ENCODE measurements at places on chromosomes 16 and 17.

DNA sequence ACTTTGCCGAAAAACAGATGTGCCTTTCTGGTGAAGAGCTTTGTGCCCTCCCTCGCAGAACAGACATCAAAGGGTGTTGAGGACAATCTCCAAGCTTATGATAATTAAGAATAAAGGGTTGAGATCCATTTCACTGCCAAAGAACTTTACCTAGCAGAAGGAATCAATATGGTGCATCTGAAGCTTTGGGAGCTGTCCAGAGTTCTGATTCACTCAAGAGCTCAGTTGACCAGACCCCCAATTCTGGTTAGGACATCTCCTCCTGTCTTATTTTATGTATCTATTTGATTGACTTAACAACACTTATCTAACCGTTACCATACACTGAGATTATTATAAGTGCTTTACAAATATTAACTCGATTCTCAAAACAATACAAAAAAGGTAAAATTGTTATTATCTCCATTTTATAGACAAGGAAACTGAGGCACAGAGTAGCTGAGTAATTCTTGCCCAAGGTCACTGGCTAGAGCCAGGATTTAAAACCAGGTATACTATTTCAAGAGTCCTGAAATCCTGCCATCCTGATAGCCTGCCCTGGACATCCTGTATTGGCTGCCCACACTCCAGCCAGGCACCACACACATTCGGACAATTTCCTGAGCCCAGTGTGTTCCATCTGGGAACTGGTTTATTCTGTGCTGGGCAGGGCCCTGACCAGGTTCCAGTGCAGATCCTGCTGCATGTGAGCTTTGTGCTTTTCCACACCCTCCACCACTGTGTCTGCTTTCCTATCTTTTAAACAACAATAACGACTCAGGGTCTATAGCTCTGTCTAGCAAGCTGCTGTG lies 29.8 kb downstream of the PITPNM3 start:
- DNase-seq, result peak; percentile 32

DNA sequence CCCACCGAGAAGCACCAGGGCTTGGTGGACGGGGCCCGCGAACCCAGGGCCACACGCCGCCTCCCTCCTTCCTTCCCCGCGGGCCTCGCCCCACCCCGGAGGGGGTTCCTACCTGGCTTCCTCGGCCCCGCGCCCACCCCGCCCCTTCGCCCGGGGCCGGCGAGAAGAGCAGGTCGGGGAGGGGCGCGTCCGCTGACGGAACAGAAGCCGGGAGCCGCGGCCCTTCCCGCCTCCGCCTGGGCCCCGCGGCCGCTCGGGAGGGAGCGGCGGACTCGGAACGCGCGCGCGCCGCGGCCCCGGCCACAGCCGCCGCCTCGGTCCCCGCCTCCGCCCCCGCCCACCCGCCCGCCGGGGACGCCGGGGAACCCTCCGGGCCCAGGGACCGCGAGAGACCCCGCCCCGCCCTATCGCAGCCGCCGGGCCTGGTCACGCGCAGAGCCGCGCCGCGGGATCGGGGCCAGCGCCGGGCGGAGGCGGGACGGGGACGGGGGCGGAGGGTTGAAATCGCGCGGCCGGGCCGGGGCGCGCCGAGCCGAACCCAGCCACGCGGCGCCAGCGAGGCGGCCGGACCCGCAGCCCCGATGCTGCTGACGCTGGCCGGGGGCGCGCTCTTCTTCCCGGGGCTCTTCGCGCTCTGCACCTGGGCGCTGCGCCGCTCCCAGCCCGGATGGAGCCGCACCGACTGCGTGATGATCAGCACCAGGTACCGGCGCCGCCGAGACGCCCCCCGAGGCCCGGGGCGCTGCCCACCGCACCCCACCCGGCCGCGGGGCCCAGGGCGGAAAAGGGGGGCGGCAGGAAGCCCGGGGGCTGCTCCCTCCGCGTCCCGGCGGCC lies at the start of gene TLCD3A:
TSS of gene TLCD3A (plus strand) at position 530 of the 835 bp plus-strand sequence. CDS start at position 582, 52 bp downstream.
- peak; percentile 49 for DNase-seq

DNA sequence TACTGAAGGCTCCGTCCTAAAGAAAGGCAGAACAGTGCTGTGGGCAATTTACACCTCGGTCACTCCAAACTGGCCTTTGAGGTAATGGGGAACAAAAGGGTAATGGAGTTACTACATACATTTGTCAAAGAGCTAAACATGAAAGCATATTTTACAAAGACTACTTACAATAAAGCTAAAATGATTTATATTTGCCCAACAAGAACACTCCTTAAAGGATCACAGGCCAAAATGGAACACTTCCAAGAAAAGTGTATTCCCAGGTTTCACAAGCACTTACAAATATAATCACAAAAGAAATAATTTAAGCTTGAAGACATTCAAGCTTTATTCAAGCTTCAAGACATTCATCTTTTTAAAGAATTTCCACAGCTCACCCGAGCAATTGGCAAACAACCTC lies 29.3 kb downstream of the C17orf67 start:
- no peak for DNase-seq

- peak; percentile 51 for DNase-seq
Measured at GRCh38 chr17:7323731-7324437, 5.3 kb downstream of the NEURL4 start.

- no peak for DNase-seq
Measured at GRCh38 chr16:66651965-66652364, 44.6 kb downstream of the CMTM4 start.

GRCh38 chr16:35011-35677 lies 18.3 kb downstream of the POLR3K start:
- DNase-seq, result no peak

DNA sequence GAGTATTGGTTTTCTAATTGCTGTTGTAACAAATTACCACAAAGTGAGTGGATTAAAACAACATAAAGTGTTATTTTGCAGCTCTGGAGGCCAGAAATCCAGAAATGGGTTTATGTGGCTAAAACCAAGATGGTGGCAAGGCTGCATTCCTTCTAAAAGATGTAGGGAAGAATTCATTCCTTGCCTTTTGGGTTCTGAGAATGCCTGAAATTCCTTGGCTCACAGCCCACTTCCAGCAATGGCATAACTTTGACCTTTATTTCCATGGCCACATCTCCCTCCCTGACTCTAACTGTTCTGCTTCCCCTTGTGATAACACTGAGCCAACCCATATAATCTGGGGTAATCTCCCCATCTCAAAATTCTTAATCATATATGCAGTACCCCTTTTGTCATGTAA lies 269.6 kb upstream of the RPL38 start:
- no peak for DNase-seq

GRCh38 chr16:50538411-50539052 lies 9.7 kb upstream of the NKD1 start:
- no peak for DNase-seq

DNA sequence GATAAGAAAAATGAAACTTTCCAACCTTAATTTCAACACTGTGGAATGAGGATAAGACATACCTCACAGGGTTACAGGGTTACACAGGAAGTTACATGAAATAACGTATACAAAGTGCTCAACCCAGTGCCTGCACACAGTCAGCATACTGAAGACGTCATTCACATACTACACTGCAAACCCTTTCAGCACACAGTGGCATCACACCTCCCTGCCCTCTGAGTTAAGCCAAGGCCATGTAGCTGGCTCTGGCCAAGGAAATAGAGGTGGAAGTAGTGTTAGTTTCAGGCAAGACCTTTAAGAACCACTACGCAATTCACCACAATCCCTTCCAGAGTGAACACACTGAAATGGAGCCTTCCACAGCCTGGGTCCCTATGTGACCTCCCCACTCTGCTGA lies 46.6 kb upstream of the GSG1L start:
- peak; percentile 71 for DNase-seq

DNA sequence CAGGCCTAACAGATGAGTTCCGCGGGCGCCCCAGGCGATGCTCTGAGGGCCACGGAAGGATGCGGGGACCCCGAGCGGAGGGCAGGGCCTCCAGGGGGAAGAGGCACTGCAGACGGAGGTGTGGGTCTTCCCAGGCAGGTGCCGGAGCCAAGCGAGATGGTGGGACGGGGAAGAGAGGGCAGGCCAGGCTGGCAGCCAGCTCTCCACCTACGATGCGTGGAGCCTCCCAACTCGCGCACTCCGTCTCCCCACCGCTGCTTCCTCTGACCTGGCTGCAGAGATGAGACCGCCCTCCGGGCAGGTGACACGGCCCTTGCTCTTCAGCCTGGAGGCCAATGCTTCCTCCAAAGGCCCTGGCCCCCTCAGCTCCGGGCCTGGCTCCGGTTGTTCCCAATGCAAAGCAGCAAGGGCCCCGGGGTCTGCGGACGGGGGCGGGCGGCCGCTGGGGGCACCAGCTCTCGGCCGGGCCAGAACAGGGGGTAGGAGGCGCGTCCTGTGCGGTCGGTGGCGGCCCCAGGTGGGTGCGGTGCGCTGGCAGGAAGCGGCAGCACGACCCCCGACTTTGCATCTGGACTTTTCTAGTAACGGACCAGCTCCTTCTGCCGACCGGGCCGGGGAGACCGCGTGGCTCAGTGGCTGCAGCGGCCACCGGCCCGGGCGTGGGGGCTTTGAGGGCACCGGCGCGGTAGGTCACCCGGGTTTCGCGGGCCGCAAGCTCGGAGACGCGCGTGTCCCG lies 1.5 kb upstream of the SOX8 start:
- no peak for DNase-seq

DNA sequence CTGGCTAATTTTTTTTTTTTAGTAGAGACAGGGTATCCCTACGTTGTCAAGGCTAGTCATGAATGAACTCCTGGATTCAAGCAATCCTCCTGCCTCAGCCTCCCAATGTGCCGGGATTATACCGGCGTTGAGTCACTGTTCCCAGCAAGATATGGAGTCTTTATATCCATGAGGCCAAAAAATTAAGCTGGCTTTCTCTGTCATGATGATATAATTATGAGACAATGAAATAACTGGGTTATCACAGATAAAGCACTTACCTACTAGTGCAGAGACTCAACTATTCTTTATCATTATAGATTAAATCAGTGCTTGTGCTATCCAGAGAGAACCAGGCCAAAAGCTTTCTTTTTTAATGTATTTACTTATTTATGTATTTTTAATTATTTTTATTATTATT lies 36.2 kb downstream of the SMG6 start:
- no peak for DNase-seq

- peak; percentile 45 for DNase-seq
Measured at GRCh38 chr16:89495121-89495520, 4.8 kb upstream of the ANKRD11 start.

DNA sequence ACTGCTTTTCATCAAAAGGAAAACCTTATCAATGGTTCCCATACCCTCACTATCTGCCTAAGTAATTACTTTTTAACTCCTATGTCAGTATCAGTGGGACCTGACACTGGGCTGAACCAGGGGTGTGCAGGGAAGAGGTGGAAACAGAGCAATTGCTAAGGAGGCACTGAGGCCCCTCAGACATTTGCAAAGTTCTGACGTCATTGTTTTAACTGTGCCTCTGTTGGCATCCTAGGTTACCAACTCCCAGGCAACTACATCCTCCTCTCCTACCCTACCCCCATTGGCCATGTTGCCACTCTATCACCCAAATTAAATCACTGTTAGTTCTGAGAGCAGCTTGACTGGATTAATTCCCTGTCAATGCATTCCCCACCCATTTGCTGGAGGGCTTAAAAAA lies 8.0 kb upstream of the WWOX start:
- no peak for DNase-seq

DNA sequence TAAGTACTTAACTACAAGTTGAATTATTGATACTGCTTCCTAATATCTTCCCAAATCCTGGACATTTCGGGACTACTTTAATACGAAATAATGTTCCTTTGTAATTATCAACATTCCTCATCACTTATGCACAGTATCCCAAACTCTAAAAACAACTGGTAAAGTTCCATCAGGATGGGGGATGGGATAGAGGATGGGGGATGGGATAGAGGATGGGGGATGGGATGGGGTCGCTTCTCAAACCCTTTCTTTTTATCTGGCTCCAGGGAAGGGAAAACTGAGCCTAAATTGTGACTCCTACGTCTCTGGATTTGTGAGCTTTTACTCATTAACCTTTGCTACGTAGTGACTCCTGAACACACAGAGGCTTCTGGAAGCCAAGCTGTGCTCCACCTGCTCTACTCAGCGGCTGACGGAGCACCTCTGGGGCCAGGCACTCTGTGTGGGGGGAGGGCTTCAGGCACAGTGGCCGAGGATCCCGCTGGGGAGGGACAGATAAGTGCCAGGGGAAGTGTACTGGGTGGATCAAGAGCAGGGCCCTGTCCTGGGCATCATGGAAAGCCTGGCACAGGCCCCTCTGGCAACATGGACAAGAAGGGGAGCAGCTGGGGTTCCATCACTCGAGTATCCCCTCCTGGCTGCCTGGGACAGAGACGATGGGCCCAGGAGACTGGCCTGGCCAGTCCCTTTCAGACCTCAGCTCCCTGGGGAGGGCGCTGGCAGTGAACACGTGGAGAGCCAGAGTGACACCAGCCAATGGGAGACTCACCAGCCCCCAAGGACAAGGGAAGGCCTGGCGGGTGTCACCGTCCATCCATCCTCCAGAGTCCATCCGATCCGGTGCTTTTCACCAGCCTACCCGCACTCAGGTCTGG lies 56.2 kb downstream of the PGS1 start:
- DNase-seq, result no peak

- no peak for DNase-seq
Measured at GRCh38 chr16:87815567-87815966, 49.8 kb upstream of the KLHDC4 start.
